ENCODE measurements at places on chromosomes 6 and 20. TPM values are rescaled to one million over a fixed set of nuclear protein-coding genes. Genes with fewer than 3 reads are reported as not detected.

- no peak for DNase-seq
Measured at GRCh38 chr6:26316291-26316690, 48.7 kb upstream of the BTN3A2 start.

The RIMS1 gene
- not detected for polyA plus RNA-seq

The MROH8 gene
- polyA plus RNA-seq: 2.6 TPM

GRCh38 chr20:53656293-53657202 is 62.9 kb upstream of the ZNF217 start:
- no peak for DNase-seq

The BHLHE23 gene
- polyA plus RNA-seq: not detected

- DNase-seq: no peak
Measured at GRCh38 chr6:167404385-167405049, 79.6 kb downstream of the TTLL2 start.

The VSTM2L gene
- not detected for polyA plus RNA-seq
